ENCODE measurements at places on chromosomes 11 and 22.

DNA sequence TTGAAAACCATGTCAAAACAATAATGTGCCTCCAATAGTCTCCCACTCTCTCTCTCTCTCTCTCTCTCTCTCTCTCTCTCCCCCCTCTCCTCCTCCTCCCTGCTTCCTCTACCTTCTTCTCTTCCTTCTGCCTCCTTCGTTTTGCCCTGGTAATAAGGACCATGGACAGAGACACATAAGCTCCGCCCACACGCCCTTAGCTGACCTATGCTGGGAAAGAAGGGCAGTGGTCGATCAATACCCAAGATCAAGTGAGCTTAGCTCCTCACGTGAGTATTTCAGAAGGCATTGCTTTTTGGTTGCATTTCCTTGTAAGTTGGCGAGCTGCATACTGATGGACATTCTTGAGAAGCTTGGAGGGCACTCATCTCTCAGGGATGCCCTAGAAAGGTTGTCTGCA, 194.8 kb downstream of the MIAT start:
- H3K4me1 ChIP-seq: peaks cover 7% of the 10 kb centered on the region
- no peak overlapping the region for H3K4me3 ChIP-seq
- peaks cover 32% of the 10 kb centered on the region for H3K27me3 ChIP-seq
- H3K36me3 ChIP-seq: no peaks in the 10 kb centered on the region

DNA sequence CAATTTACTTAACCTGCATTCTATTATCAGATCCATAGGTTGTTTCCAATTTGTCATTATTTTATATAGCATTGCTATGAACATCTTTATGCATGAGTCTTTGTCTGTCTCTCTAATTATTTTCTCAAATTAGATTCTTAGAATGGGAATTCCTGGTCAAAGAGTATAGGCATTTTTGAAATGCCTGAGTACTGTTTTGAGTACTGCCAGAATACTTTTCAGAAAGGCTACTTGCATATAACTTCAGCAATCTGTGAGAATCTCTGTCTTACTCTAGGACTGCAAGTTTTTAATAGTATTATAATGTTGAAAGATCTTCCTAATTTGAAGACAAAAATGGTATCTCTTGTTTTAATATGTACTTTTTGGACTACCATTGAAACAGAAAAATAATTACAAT, 56.6 kb downstream of the KCNC1 start:
- H3K4me1 ChIP-seq: peaks cover 4% of the 10 kb centered on the region
- no peak for DNase-seq
- H3K27me3 ChIP-seq: no peaks in the 10 kb centered on the region

- H3K36me3 ChIP-seq: no peaks in the 10 kb centered on the region
- no peak within 1 kb of the TSS for H3K4me3 ChIP-seq
- no peak within 1 kb of the TSS for H3K27ac ChIP-seq
- peak; percentile 53 for DNase-seq
Observed at GRCh38 chr11:441418-442274, at the start of gene ANO9. ANO9 (minus strand) TSS chr11:442011; CDS start chr11:441926, 85 bp downstream.

GRCh38 chr11:81246941-81247340, 1486.7 kb downstream of the FAM181B start:
- H3K4me1 ChIP-seq: no peaks in the 10 kb centered on the region
- no peaks in the 10 kb centered on the region for H3K27me3 ChIP-seq
- DNase-seq: no peak

DNA sequence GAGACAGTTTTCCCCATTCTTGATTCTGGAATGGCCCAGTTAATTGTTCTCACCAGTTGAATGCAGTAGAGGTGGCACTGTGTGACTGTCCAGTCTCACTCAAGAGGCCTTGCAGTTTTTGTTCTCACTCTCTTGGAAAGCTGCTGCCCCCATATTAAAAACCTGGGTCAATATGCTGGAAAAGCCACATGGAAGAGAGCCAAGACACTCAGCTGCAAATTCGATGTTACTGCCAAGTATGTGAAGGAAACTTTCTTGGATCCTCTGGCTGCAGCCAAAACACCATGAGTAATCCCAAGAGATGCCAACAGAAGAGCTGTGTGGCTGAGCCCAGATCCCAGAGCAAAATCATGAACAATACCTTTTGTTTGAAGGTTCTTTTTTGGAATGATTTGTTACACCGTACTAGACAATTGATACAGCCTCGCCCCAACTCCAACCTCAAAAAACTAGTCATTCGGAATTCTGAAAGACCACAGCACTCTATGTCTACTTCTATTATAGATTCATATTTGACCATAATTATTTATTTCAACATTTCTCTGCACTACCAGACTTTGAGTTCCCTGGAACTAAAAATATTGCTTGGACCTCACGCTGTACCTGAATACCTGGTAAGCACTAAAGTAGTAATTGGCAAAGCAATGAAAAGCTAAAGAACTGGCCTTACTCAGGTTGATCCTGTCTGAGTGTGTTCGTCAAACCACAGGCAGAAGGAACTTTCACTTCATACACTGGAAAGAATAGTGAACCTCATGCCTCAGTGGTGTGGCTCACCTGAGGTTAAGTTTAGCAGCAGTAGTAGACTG, 378.8 kb downstream of the ETS1 start:
- H3K27me3 ChIP-seq: no peaks in the 10 kb centered on the region
- H3K27ac ChIP-seq: peak overlapping the region; percentile 94
- peaks cover 6% of the 10 kb centered on the region for H3K4me1 ChIP-seq
- DNase-seq: peak; percentile 69

- no peak for DNase-seq
- H3K36me3 ChIP-seq: no peaks in the 10 kb centered on the region
- H3K27me3 ChIP-seq: no peaks in the 10 kb centered on the region
- no peak overlapping the region for H3K4me3 ChIP-seq
- no peak overlapping the region for H3K27ac ChIP-seq
- H3K4me1 ChIP-seq: peaks cover 26% of the 10 kb centered on the region
Observed at GRCh38 chr11:36037031-36037430, 93.2 kb downstream of the LDLRAD3 start.

DNA sequence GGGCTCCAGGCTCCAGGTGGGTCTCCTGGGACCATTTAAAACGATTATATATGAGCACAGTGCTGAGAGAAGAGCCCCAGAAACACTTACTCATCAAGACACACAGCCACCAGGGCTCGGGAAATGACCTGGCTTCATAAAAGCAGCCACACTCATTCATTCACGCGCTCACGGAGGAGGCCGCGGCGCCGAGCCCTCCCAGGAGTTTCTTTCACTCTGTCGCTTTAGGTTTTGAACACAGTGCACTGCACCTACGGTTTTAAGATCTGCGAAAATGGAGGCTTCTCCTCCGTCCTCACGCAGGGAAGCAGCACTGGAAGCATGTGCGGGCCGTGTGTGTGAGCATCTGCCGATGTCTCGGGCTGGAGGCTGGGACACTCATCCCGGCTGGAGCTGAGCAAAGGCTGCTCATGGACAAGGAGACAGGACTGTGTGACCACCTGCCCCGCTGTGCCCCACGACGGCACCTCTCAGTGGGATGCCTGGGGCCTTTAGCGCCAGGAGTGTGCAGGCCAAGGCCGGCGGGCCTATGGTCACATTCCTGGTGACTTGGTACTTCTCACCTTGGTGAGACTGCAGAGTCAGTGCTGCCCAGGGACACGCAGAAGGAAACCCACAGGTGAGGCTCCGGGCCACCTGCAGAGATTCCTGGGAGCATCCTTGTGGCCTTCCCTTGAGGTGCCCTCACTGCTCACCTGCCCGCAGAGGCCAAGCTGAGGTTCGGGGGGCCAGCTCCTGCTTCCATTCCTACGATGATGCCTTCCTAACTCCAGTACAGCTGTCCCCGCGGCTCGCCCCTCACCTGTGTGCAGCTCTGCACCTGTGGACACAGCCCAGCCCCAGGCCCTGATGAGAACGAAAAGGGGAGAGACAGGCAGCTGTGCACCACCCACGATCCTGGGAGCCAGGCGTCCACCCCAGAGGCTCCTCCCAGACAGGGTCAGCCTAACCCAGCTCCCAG, 872.0 kb downstream of the BRD1 start:
- no peak for DNase-seq
- H3K27ac ChIP-seq: no peak overlapping the region
- H3K36me3 ChIP-seq: no peaks in the 10 kb centered on the region
- no peaks in the 10 kb centered on the region for H3K27me3 ChIP-seq
- H3K4me3 ChIP-seq: no peak overlapping the region

- no peak overlapping the region for H3K4me3 ChIP-seq
- DNase-seq: peak; percentile 85
- peaks cover 10% of the 10 kb centered on the region for H3K4me1 ChIP-seq
- H3K27me3 ChIP-seq: no peaks in the 10 kb centered on the region
Observed at GRCh38 chr22:20456064-20456721, 18.6 kb upstream of the SCARF2 start.

GRCh38 chr11:28756977-28757376, 648.8 kb downstream of the METTL15 start:
- peak overlapping the region; percentile 86 for H3K27ac ChIP-seq
- DNase-seq: peak; percentile 37
- H3K27me3 ChIP-seq: no peaks in the 10 kb centered on the region
- no peak overlapping the region for H3K4me3 ChIP-seq
- no peaks in the 10 kb centered on the region for H3K36me3 ChIP-seq
- H3K4me1 ChIP-seq: peaks cover 4% of the 10 kb centered on the region

GRCh38 chr11:102724904-102725500, at the start of gene MMP8:
MMP8 (minus strand) TSS chr11:102724954; CDS start chr11:102724855, 99 bp downstream.
- DNase-seq: no peak
- H3K4me1 ChIP-seq: no peaks in the 10 kb centered on the region
- no peaks in the 10 kb centered on the region for H3K27me3 ChIP-seq
- no peaks in the 10 kb centered on the region for H3K36me3 ChIP-seq

- no peaks in the 10 kb centered on the region for H3K36me3 ChIP-seq
- peaks cover 61% of the 10 kb centered on the region for H3K27me3 ChIP-seq
- peaks cover 5% of the 10 kb centered on the region for H3K4me1 ChIP-seq
- DNase-seq: no peak
Observed at GRCh38 chr11:69965821-69966582, 112.1 kb upstream of the ANO1 start.

DNA sequence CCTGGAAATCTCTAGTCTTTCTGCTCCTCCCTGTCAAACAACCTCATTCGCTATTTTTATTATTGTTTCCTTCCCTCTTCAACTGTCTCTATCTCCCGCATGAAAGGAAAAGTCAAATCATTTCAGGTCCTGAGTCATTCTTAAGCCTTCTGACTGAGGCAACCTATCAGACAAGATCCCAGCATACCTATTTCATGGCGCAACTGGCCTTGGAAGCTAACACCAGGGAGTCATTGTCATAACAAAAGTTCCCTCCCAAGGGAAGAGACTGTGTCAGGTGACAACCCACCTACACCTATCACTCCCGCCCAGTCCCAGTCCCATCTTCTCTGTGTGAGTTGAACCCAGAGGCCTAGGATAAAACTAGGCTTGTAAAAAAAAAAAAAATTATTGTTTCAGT, 10.2 kb upstream of the ARHGAP42 start:
- peak; percentile 33 for DNase-seq
- H3K27me3 ChIP-seq: no peaks in the 10 kb centered on the region
- H3K4me3 ChIP-seq: no peak overlapping the region
- H3K36me3 ChIP-seq: no peaks in the 10 kb centered on the region

DNA sequence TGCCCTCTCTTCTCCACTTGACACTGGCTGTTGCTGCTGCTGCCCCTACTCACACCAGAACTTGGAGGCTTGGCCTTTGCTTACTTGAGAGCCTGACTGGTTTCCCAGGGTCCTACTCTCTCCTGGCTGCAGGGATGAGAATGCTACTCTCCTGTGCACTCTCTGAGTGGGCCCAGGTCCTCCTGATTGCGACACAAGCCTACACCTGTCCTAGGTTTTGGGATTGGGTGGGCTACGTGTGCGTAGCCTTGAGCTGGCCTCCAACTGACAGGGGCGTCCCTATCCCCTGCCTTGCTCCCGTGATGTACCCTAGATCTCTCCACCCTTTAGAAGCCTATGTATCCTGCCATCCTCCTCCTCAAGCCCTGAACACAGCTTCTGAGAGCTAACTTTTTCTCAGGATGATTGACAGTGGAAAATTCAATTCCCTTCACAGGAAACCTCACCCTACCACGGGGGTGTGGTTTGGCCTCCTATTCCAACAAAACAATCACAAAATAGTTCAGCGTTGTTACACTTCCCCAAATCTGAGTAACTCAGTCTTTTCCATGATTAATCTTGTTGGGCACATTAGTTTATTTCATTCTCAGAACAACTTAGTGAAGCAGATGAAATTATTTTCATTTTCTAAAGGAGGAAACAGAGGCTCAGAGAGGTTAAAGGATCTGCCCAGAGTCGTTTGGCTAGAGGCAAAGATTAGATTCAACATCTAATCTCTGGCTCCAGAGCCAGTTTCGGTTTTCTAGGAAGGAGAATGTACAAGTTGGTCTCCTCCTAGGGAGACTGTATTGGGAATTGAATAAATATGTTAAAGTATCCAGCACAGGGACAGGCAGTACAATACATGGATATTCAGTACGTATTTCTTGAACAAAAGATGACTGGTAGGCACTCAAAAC, 17.6 kb upstream of the AMOTL1 start:
- no peak overlapping the region for H3K4me3 ChIP-seq
- H3K27ac ChIP-seq: no peak overlapping the region
- H3K27me3 ChIP-seq: no peaks in the 10 kb centered on the region
- no peak for DNase-seq

DNA sequence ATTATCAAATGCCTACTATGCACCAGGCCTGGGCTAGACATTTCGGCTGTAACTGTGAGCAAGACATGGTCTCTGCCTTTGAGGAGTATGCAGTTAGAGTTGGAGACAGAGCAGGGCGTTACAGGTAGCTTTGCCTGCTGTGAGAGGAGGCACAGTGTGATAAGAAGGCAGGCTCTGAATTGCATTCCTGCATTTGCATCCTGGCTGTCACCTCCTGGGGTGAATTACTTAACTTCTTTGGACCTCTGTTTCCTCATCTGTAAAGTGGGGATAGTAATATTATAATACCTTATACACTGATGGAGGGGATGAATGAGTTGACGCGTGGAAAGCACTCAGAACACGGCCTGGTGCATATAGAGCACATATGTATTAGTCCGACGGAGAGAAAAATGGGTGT, 118.1 kb upstream of the ARHGAP20 start:
- H3K27me3 ChIP-seq: no peaks in the 10 kb centered on the region
- no peak overlapping the region for H3K27ac ChIP-seq
- DNase-seq: no peak
- no peak overlapping the region for H3K4me3 ChIP-seq
- H3K4me1 ChIP-seq: no peaks in the 10 kb centered on the region
- H3K36me3 ChIP-seq: no peaks in the 10 kb centered on the region

- no peaks in the 10 kb centered on the region for H3K4me1 ChIP-seq
- no peaks in the 10 kb centered on the region for H3K36me3 ChIP-seq
- H3K27ac ChIP-seq: no peak overlapping the region
Observed at GRCh38 chr11:114738954-114739353, 60.6 kb downstream of the NXPE2 start.

GRCh38 chr11:62340269-62340901, 3.1 kb downstream of the ASRGL1 start:
- peak; percentile 61 for DNase-seq
- no peaks in the 10 kb centered on the region for H3K36me3 ChIP-seq
- no peak overlapping the region for H3K4me3 ChIP-seq

DNA sequence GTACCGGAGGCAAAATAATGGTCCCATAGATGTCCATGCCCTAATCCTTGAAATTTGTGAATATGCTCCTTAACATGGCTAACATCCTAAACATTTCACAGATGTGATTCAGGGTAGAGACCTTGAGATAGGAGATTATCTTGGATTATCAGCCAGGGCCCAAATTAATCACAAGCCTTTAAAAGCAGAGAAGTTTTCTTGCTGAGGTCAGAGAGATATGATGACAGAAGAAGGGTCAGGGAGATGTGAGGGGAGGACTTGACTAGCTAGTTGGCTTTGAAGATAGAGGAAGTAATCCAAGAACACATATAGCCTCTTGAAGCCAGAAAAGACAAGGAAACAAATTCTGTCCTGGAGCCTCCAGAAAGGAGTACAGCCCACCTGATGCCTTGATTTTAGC, 19.1 kb upstream of the FDX1 start:
- no peaks in the 10 kb centered on the region for H3K36me3 ChIP-seq
- H3K4me3 ChIP-seq: no peak overlapping the region
- H3K27ac ChIP-seq: no peak overlapping the region
- no peaks in the 10 kb centered on the region for H3K27me3 ChIP-seq

Data from mesenchymal stem cell (in vitro differentiated cells and primary cell).